Mucosa of gallbladder (tissue), 1 donor: ENCODE measurements at places on chromosomes 4 and X.

- DNase-seq, result no peak
Measured at GRCh38 chr4:169921237-169921636, 105.0 kb downstream of the MFAP3L start.

- DNase-seq, result no peak
Measured at GRCh38 chr4:186329372-186329771, 63.4 kb downstream of the F11 start.

DNA sequence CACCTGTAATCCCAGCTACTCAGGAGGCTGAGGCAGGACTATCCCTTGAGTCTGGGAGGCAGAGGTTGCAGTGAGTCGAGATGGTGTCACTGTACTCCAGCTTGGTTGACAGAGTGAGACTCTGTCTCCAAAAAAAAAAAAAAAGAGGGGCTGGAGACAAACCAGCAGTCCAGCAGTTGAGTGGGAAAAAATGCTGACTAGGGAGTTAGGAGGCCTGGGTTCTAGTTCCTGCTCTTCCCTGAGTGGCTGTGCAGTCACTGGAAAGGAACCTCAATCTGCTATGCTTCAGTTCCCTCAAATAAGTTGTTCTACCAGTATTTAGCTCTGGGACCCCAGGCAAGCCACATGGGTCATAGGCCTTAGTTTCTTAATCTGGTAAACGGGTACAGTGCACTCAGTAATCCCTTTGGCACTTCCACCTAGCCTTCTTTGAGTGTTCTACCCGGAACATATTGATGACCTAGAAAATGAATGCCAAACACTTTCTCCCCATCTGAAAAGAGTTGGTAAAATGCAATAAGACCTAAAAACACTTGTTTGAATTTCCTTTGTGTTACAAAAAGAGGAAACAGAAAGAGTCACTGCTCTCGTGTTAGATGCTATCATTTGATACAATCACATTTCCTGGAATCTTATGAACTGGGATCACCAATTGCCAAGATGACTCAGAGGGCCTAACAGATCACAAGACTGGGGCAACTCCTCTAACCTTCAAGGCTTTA is 99.3 kb upstream of the EGFL6 start:
- no peak for DNase-seq

GRCh38 chr4:89755220-89755619 is 81.7 kb downstream of the SNCA start:
- no peak for DNase-seq

DNA sequence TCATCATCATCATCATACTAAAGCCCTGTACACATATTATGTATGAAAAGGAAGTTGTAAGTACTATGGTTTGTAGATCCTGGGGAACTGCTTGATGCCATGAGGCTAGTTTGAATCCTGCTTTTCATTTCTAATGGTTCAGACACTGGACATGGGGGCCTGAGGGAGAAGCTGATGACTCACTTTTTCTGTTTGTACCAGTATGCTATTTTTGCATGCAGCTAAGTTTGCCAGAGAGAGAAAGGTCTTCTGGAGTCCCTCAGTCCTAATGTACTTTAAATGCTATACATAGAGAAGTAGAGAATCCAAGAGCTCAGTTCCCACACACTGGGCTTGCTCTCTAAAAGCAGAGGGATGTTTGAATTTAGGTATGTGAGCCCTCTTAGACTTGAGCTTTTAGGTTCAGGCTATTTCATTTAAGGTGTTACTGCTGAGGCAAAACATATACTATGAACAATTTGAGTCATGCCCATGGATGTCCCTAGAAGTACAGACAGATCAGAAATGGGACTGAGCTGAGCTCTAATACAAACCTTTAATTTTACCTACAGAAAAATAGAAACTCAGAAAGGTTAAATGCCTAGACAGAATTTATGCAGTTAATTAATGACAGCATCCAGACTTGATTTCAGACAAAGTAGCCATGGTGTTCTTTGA is 17.6 kb upstream of the HS3ST1 start:
- DNase-seq, result no peak
